A549 treated with dexamethasone at 1 μM for 4 hours (cell line): ENCODE measurements at places on chromosomes 3 and 15. TPM values are rescaled to one million over a fixed set of nuclear protein-coding genes. Genes with fewer than 3 reads are reported as not detected.

Gene NR1I2
- total RNA-seq, result not detected in 5 replicates

Gene TRPM1
- not detected in 5 replicates for total RNA-seq

Gene CCR9
- 0.08 TPM in 1 of 5 replicates, not detected in the others for total RNA-seq

Gene SPESP1
- not detected in 5 replicates for total RNA-seq

Gene CYP1A2
- not detected in 5 replicates for total RNA-seq

Gene KCNMB3
- 0.90 to 1.5 TPM (median 1.3 TPM) in 5 replicates for total RNA-seq

Gene MYL3
- 0.15 to 0.16 TPM in 2 of 5 replicates, not detected in the others for total RNA-seq

Gene SIDT1
- 0.29 to 0.53 TPM (median 0.49 TPM) in 5 replicates for total RNA-seq
